ENCODE measurements at places on chromosomes 16 and 17.

DNA sequence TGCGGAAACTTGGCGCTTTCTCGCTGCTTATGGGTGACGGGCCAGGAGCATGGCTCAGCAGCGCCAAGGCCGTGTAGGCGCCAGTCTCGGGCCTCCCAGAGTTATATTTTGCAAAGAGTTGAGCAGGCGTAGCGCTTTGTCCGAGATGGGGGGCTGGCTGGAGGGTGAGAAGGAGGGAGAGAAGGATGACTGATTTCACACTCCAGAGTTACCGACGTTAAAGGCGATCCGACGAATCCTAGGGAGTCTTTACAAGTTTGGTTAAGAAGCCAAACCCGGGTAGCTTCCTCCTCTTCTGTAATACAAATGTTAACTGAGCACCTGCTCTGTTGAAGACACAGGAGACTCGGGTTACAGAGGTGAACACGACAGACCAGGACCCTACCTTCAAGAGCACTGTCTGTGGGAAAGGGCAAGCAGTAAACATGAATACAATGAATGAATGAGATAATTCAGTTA is 782 bp downstream of the POLR2A start:
- DNase-seq = no peak

- DNase-seq = no peak
Observed at GRCh38 chr17:27336184-27336583, 42.3 kb downstream of the WSB1 start.

DNA sequence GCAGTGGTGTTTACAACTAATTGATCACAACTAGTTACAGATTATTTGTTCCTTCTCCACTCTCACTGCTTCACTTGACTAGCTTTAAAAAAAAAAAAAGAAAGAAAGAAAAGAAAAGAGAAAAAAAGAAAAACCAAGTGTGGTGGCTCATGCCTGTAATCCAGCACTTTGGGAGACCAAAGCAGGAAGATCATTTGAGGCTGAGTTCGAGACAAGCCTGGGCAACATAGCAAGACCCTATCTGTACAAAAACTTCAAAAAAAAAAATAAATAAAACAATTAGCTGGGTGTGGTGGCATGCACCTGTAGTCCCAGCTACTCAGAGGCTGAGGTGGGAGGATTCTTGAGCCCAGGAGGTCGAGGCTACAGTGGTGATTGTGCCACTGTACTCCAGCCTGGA is 4.2 kb downstream of the SNTB2 start:
- no peak for DNase-seq

GRCh38 chr16:63672493-63672892 is 1449.4 kb downstream of the CDH11 start:
- DNase-seq = no peak

DNA sequence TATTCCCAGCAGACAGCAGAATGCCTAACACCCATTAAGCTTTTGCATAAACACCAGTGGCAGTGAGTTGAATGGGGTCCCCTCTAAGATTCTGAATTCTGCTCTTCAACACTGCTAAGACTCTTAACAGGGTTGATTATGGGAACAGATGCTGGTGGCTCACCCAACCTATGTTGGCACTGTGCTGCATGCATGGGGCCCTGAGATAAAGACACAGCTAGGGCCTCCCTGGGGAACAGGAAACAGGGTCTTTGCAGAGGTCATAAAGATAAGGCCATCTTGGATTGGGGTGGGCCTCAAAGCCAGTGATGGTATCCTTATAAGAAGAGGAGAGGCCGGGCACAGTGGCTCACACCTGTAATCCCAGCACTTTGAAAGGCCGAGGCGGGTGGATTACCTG is 190.8 kb downstream of the SLC39A11 start:
- DNase-seq = no peak
